Inflammatory macrophage treated with lipopolysaccharide for 1 hour (primary cell): ENCODE measurements at places on chromosomes 11 and 22.

GRCh38 chr11:123461164-123461563 is 31.1 kb downstream of the GRAMD1B start:
- no peak for DNase-seq

DNA sequence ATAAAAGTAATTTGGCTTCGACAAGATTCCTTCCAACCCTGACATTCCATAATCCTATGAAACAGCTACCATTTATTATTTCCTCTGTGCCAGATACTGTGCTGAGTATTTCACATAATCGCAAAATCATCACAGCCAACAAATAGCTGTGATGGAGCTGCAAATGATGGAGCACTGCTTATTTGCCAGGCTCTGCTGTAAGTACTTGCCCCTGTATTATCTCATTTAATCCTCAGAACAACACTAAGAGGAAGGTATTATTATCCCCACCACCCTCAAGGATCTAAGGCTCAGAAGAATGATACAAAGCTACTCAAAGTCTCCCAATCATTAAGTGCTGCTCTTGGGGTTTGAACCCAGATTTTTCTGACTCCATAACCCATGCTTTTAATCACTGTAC is 145.5 kb downstream of the CCDC34 start:
- DNase-seq: no peak

GRCh38 chr22:45006111-45006963 is 3.5 kb downstream of the PHF21B start:
- no peak for DNase-seq

DNA sequence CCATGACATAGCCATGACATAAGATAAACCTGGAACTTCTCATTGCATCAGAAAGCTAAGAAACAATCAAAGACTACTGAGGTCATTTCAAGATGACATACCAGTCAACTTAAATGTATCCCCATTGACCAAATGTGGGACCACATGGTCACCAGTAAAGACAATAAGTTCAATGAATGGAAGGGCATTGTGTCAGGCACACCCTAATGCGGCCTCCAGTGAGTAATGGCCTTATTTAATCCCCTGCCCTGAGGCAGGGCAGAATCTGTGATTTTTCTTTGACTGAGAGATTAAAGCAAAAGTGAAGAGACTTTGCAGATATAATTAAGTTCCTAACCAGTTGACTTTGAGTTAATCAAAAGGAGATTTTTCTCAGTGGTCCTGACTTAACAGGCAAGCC is 17.3 kb upstream of the SYT8 start:
- DNase-seq: no peak

DNA sequence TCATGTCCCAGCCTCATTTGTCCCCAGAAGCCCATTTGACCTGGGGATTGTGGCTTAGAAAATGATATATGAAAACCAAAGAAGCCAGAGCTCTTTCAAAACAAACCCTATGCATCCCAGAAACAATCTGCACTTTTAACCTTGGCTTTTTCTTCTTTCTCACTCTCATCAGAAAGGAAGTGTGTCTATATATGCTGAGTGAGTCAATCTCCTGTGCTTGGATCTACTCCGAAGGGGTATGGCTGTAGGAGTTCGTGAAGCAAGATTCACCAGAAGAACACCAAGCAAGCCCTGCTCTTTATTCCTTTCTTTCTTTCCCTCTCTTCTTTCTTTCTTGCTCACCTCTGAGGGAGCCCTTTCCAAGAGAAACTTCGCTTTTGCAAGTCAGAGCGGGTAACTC is 636 bp downstream of the PAMR1 start:
- no peak for DNase-seq

DNA sequence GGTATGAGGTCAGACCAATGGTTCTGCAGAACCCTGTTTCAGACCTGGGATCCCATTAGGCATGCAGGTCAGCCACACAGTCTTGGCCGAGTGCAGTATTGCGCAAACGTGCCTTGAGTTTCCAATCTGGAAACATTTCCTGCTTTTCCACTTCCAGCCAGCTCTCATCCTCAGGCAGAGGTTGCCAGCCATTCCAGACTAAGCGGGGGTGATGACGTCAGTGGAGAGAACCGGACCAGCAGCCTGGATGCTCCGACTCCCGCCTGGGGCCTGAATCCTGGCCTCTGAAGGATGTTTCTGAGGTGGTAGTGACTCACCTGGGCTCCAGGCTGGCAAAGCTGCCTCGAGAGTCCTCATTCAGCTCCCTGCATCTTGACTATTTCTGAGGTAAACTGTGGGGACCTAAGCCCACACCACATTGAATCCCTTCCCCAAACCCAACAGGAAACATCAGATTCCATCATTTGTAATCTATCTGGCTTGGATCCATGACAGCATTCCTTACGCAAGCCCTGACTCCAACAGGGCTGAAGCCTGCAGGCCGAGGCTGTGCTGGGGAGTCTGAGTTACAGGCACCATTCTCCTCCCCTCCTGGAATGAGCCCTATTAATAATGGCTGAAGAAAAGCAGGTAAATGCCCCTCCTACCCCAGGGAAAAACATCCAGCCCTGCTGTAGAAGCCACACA is 83.0 kb downstream of the ABTB2 start:
- DNase-seq: no peak

- no peak for DNase-seq
Measured at GRCh38 chr11:118175031-118175992, 1.1 kb downstream of the SCN2B start.

DNA sequence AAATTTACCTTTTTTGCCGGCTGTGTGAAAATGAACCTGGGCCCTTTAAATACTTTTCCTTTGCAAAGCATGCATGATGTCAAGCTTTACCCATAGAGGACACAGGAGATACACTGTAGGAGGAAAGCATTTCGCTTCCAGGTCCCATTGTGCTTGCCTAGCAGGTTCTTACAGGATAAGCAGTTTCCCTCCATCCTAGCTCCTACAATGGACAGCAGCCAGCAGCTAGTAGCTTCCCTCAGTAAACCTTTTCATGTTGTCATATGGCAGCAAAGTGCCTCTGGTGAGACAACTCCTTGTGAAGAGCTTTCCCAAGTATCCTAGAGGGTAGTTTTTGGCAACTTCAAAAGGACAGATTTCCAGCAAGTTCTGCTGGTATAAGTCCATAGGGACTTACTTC is 78.4 kb downstream of the RBFOX2 start:
- DNase-seq: no peak

GRCh38 chr11:125211948-125212340 is 47.4 kb downstream of the PKNOX2 start:
- DNase-seq: no peak

- no peak for DNase-seq
Measured at GRCh38 chr22:38012604-38013072, 28.3 kb upstream of the SOX10 start.

- DNase-seq: no peak
Measured at GRCh38 chr11:132576706-132577105, 955.6 kb downstream of the OPCML start.

- DNase-seq: no peak
Measured at GRCh38 chr22:26735019-26735409, 77.6 kb downstream of the MIAT start.

- peak; percentile 83 for DNase-seq
Measured at GRCh38 chr11:12159351-12160099, 49.1 kb downstream of the MICAL2 start.

DNA sequence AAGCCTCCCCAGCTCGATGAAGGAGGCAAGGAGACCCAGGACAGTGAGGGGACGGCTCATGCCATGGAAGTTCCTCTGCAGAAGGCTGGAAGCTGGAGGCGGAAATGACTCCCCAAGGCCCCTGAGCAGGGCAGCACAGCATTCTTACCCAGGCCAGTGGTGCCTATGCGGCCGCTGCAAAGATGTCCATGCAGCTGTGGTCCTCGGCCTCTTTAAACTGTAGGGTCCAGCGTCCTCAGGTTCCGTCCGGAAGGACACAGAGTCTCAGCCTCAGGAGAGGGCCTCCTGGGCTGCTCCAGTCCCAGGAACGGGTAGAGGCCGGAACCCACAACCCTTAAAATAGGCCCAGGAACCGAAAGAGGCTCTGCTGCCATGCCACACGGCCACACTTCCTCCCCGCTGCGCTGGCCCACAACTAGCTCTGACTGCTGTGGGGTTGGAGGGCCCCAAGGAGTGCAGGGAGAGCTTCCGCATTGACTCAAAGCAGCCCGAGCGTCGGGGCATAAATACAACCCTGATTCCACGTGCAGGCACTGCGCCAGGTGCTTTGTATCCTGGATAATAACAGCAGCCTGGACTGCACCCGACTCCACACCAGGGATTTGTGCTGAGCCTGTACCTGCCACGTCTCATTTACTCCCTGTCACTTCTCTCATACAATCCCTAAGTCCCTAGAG is 5.5 kb downstream of the KIAA0930 start:
- DNase-seq: peak; percentile 69

GRCh38 chr11:47616726-47617416 is 22.7 kb upstream of the C1QTNF4 start:
- DNase-seq: peak; percentile 71

- no peak for DNase-seq
Measured at GRCh38 chr11:18294862-18295261, 27.1 kb downstream of the HPS5 start.

GRCh38 chr11:66720223-66720898 is 8.7 kb downstream of the SPTBN2 start:
- peak; percentile 81 for DNase-seq

DNA sequence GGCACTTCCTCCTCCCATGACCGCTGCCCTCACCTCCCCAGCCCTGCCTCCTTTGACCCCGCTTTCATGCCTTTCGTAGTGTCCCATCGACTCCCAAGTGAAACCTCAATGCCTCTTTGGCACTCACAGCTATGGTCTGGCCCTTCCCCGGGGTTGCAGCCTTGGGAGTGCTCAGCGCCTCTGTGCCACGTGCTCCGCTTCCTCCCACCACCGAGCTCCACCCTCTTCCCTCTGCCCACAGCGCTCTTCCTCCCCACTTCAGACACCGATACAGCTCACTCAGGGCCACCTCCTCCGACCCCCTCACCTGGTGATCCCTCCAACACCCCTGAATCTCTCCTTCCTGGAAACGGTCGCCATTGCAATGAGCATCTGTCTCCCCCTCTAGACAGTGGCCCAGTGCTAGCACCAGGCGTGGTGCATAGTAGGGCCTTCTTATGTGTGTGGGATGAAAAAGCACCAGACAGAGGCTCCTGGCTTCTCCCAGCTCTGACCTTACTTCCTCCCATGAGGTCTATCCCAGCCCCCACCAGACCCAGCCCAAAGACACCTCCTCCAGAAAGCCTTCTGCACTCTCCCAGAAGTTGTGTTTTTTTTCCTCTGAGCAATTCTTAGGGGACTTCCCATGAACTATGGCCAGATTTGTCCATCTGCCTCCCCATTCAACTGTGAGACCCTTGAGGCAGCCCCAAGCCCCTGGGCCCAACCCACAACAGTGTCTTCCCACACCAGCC is 16.4 kb upstream of the SCGB1A1 start:
- peak; percentile 80 for DNase-seq

- peak; percentile 31 for DNase-seq
Measured at GRCh38 chr11:3165152-3165705, at the start of gene OSBPL5. TSS of gene OSBPL5 (minus strand) at chr11:3165310. CDS start at chr11:3129148, 36,162 bp downstream.

DNA sequence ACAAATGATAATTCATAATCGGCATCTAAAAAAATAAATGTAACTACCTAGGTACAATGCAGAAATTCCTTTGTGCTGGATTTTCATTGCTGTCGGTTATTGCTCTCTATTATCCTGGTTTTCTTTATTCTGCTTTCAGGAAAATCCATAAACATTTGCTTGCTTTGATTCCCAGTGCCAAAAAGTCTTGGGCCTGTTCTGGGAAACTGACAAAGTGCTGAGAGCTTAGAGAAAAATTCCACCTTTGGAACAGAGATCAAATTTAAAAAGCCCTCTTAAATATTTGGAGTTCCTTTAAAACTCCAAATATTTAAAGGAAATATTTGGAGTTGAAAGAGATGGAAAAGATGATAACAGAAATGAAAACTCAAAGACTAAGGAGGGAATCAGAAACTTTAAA is 87.3 kb upstream of the ZBED5 start:
- DNase-seq: no peak

DNA sequence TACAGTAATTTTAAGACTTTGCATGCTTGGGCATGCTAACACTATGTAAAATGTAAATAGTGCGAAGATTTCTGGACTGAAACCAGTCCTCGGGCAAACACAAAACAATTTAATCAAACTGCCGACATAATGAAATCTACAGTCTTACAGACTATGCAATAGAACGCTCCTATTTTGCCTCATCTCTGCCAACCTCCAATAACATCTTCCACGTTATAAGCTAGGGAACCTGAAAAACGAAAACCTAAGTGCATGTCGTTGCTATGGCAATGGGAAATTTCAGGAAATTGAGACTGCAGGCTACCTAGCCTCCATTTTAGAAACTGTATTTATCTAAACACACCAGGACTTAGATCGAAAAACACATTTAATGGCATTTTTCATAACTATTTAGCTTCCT is 1.1 kb downstream of the CSTF3 start:
- DNase-seq: peak; percentile 60

GRCh38 chr11:110529043-110529442 is 99.3 kb downstream of the FDX1 start:
- DNase-seq: peak; percentile 30

DNA sequence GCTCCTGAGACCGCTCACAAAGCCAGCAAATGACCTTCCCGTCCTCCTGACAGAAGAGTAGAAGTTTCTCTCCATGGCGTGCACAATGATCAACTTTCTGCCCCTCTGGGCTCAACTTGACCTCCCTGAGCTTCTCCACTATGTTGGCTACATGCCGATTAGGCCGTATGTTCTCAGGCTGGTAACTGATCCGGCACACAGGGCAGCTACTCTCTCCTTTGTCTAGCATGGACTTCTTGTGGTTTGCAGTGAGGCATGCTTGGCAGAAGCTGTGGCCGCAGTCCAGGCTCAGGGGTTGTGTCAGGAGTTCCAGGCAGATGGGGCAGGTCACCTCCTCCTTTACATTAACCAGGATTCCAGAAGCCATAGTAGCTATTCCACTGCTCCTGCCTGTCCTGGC is 5.1 kb downstream of the TRIM5 start:
- DNase-seq: no peak

GRCh38 chr11:118620529-118621070 is 13.2 kb downstream of the PHLDB1 start:
- no peak for DNase-seq

DNA sequence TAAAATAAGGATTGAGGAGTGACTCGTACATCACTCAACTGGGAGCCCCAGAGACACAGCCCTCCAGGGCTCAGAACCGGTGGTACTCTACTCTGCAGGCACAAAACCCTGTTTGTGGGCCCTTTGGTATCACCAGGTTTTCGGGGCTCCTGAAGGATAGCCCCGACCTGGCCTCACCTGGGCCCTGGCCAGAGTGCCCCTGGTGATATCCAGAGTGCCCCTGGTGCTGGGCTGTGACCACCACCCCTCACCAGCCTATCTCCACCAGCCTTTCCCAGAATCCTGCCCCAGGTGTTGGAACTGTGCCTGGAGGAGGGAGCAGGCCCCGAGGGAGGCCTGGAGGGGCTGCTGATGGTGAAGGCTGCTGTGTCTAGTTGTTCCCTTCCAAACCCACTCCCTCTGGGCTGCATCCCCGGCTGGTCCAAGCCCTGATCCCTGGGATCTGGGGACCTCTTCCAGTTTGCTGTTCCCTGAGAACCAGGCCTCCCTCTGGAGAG is 2.2 kb upstream of the GGT5 start:
- DNase-seq: no peak

DNA sequence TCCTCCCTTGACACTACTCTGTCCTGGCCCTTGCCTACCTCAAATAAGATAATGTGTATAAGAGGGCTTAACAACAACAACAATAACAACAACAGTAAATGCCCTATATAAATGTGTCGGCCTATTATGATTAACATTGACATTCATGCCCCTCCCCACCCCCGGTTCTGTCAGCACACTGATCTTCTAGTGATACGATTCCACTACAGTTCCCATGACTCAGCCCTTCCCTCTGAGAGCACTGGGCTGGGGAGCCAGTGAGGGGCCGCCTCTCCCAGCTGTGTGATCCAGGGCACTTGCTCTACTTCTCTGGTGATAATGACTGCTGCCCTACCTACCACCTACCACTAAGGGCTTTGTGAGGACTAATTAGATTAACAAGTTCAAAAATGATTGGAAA is 92.2 kb upstream of the PHOX2A start:
- no peak for DNase-seq
